ENCODE measurements at places on chromosomes 4 and X. TPM values are rescaled to one million over a fixed set of nuclear protein-coding genes. Genes with fewer than 3 reads are reported as not detected.

Gene ACOT9
- total RNA-seq = 93.2 TPM

Gene TEX13D
- total RNA-seq = not detected

Gene DIAPH2
- total RNA-seq = 4.7 TPM

Gene EXOC1L
- not detected for total RNA-seq

Gene TBX22
- not detected for total RNA-seq

Gene FAAH2
- total RNA-seq = 0.54 TPM

Gene ASB5
- total RNA-seq = 0.03 TPM

Gene GPR173
- total RNA-seq = not detected

Gene CYSLTR1
- total RNA-seq = not detected

Gene EDNRA
- 0.21 TPM for total RNA-seq

Gene GPC4
- total RNA-seq = 0.05 TPM

Gene FAM9B
- total RNA-seq = not detected

Gene NHSL2
- total RNA-seq = 0.29 TPM

Gene MAGED4
- 8.0 TPM for total RNA-seq
